Cardiac septum (tissue), 1 donor: ENCODE measurements at places on chromosomes 2 and 18. TPM values are rescaled to one million over a fixed set of nuclear protein-coding genes. Genes with fewer than 3 reads are reported as not detected.

Gene MAP4K4
- 135 TPM for total RNA-seq

Gene HSBP1L1
- 7.9 TPM for total RNA-seq

Gene ZNF892
- total RNA-seq: 4.8 TPM

Gene MBP
- total RNA-seq: 37.7 TPM

Gene TUBB8B
- total RNA-seq: not detected

Gene PROC
- not detected for total RNA-seq

Gene GYPC
- total RNA-seq: 113 TPM

Gene CNGA3
- not detected for total RNA-seq

Gene NEU2
- total RNA-seq: not detected

Gene C2orf72
- total RNA-seq: 0.08 TPM

Gene TEX44
- not detected for total RNA-seq

Gene CAPN13
- not detected for total RNA-seq

Gene LBH
- 208 TPM for total RNA-seq

Gene IMPA2
- 19.9 TPM for total RNA-seq

Gene TNFAIP6
- 4.9 TPM for total RNA-seq

Gene TMEM150A
- total RNA-seq: 11.4 TPM

Gene SOX11
- 2.8 TPM for total RNA-seq

Gene CLIP4
- 33.0 TPM for total RNA-seq

Gene NCKAP5
- 10.6 TPM for total RNA-seq

Gene HNMT
- total RNA-seq: 11.8 TPM

Gene ANKRD29
- total RNA-seq: 3.9 TPM
